Right renal cortex interstitium (tissue), 3 donors: ENCODE measurements at places on chromosomes 13 and 19.

DNA sequence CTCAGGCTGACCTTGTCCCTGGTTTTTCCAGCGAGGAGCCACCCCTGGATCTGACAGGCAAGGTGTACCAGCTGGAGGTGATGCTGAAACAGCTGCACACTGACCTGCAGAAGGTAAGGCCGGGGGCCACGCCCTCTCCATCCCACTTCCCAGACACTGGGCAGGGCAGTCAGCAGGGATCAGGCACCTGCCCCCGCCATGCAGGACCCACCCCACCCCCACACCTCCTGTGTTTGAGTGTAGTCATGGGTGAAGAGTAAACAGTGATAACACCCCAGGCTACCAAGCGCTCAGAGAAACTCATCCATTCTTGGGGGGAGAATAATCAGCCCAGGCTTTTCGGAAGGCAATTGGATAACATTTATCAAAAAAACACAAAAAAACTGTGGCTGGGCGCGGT, 19.9 kb downstream of the DPF1 start:
- DNase-seq, result no peak

GRCh38 chr13:65990684-65991083, 1239.5 kb downstream of the PCDH9 start:
- DNase-seq, result no peak

GRCh38 chr13:78597602-78597932, 5.8 kb downstream of the POU4F1 start:
- DNase-seq, result no peak

GRCh38 chr13:21399741-21400140, 59.4 kb downstream of the ZDHHC20 start:
- DNase-seq, result no peak

DNA sequence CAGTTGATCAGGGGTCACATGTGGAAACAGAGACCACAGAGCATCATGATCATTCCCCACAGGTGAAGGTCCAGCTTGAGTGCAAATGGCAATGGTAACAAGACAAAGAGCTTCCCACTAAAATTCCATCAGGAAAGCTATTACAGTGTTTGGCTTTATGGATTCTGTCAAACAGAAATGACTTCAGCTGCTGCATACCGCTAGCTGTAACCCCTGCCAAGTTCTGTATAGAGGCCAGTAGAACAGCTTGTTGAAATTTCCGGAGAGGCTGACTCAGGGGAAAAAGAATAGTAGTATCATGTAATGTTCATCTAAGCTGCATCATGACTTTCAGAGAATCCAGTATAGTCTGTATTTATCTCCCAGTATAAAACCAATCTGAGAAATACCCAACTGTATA, 1704.7 kb downstream of the SLITRK5 start:
- DNase-seq, result peak; percentile 21

- no peak for DNase-seq
These were observed 193.6 kb downstream of the KCNRG start for GRCh38 chr13:50208826-50209335.

GRCh38 chr13:75902166-75903104, 266.3 kb downstream of the LMO7 start:
- DNase-seq, result no peak

DNA sequence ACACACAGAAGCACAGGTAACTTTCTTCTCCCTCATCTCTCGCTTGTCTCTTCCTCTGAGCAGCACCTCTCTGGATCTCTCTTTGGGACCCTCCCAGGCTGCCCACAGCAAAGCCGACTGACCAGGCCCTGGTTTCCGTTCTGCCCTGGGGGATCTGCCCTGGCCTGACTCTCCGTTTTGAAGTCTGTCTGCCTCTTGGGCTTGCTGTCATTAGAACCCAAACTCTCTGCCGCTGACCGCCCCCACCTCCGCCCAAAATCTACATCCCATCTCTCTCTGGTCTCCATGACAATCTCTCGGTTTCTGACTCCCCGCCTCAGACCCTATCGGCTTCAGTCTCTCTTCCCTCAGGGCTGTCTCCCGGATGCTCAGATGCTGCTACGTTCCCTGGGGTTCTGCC, 6.9 kb downstream of the KCNC3 start:
- no peak for DNase-seq

GRCh38 chr13:73782450-73783449, 351.5 kb downstream of the KLF12 start:
- no peak for DNase-seq

DNA sequence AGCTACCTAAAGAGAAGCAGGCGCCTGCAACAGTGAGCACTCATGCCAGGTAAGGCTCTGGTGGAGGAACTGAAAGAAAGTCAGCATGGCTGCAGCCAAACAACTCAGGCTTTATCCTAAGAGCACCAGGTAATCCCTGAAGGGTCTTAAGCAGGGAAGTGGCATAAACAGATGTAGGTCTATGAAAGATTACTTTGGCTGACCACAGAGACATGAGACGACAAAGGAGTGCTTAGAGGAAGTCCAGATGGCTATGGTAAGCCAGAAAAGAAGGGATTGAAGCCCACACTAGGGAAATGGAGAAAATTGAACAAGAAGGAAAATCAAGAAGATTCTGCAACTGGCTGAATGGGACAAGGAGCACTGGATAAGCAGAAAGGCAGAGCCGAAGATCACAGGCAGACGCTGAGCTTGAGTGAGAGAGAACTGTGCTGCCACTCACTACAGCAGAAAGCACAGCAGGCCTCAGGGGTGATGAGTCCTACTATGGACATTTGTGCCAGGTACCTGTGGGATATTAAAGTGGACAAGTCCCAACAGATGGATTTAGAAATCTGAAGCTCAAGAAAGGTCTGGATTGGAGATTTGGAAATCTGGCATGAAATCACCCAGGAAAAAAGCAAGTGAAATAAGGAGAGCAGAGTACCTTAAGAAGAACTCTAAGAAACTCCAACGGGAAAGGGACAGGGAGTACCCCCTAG, 4.2 kb downstream of the RCBTB1 start:
- no peak for DNase-seq

DNA sequence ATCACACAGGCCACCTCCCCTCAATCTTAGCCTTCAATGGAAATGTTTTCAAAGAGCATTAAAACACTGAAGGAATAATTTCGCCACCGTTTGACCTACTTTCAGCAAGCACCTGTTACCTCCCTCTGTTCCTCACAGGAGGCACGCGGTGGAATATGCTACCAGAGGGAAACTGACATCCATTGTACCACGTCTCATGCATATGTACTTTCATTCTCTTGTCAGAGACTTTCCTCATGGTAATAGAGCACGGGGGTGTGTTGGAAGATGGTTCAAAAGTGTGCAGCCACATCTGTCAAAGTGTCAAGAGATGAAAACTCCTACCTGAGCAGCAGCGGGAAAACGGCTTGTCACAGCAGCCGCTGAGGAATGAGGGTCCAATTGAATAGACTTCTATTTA, 143.4 kb downstream of the NALCN start:
- DNase-seq, result no peak

DNA sequence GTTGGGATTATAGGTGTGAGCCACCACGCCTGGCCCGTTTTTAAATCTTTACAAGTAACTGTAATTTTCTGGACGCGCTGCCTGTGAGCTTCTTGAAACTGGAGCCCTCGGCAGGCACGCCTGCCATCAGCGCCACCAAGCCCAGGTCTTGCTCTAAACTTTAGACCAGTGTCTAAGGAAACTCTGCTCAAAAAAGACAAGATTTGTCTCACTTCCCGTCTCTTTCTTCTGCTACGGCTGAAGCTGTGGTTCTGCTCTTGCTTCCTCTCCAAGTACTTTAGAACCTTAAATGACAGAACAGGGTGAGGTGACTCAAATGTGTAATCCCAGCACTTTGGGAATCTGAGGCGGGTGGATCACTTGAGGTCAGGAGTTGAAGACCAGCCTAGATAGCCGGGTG, 24.9 kb downstream of the RCN3 start:
- no peak for DNase-seq

- DNase-seq, result no peak
These were observed 61.8 kb downstream of the MBNL2 start for GRCh38 chr13:97283888-97284287.

GRCh38 chr13:101289764-101290163, 126.5 kb downstream of the NALCN start:
- peak; percentile 6 for DNase-seq

DNA sequence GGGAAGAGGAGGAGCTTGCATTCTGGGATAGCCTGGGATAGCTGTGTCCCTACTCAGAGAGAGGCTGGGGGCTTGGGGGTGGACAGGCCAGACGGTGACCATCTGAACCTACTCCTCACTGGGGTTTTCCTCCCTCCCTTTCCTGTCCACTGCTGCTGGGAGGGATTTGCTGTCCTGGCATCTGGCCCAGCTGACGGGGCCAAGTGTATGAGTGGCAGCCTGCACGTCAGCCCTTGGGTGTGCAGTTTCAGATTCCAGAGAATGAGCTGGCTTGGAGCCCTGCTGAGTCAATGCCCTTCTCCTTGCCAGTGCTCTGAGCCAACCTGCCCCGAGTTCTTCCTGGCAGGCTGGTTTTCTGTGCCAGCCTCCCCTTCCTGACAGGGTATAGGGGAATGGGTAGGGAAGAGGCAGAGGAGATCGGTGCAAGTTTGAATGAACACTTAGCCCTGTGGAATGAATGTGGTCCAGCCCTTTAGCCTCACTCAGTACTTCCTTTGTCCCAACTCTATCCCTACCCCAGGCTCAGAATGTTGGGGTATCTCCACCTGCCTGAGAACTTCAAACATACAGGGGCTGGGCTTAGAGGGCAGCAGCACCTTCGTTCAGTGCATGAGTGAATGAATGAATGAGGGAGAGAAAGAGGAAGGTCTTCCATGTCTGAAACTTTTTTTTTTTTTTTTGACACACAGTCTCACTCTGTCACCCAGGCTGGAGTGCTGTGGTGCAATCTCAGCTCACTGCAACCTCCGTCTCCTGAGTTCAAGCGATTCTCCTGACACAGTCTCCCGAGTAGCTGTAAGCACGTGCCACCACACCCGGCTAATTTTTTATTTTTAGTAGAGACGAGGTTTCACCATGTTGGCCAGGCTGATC, 1.8 kb upstream of the ANGPTL4 start:
- no peak for DNase-seq

GRCh38 chr13:102872131-102872530, 26.3 kb downstream of the ERCC5 start:
- DNase-seq, result no peak
